ENCODE measurements at places on chromosomes 11 and 22.

GRCh38 chr11:2868506-2869133 is 17.0 kb downstream of the CDKN1C start:
- no peak for DNase-seq

- no peak for DNase-seq
Measured at GRCh38 chr22:30486661-30487115, 14.9 kb upstream of the SEC14L3 start.

GRCh38 chr11:130553306-130553705 is 104.9 kb downstream of the ADAMTS15 start:
- DNase-seq: no peak

GRCh38 chr22:40452730-40453487 is 82.5 kb downstream of the SGSM3 start:
- no peak for DNase-seq

- peak; percentile 81 for DNase-seq
Measured at GRCh38 chr11:63768237-63769041, at the start of gene ZFTA. Gene ZFTA (minus strand): TSS chr11:63768775. CDS start chr11:63768622, 153 bp downstream.

DNA sequence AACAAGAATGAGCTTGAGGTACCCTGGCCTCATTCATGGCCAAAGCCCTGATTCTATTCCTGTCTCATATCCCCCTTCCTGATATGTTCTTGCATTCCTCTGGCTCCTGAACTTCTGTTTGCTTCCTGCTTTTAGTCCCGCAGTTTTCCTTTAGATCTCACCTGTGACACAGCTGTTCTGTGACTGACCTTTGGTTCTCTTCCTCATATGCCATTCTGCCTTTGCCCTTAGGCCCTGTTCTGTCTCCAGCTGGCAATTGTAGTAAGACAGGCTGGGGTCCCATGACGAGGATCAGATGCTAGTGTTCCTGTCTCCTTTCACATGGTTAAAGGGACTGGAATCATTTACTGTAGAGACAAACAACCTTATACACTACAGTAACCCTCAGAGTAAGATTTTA is 59.0 kb upstream of the PDE3B start:
- DNase-seq: peak; percentile 35

- DNase-seq: no peak
Measured at GRCh38 chr22:31160328-31160978, 471 bp downstream of the RNF185 start.

GRCh38 chr11:4093519-4094347 is 866 bp upstream of the RRM1 start:
- DNase-seq: no peak

DNA sequence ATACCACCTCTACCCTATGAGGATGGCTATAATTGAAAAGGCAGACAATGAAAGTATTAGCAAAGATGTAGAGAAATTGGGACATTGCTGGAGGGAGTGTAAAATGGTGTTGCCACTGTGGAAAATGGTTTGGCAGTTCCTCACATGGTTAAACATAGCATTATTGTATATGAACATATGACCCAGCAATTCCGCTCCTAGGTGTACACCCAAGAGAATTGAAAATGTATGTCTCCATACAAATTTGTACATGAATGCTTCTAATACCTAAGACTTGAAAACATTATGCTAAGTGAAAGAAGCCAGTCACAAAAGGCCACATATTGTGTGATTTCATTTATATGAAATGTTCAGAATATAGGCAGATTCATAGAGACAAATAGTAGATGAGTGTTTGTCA is 10.0 kb downstream of the SLCO2B1 start:
- DNase-seq: no peak

DNA sequence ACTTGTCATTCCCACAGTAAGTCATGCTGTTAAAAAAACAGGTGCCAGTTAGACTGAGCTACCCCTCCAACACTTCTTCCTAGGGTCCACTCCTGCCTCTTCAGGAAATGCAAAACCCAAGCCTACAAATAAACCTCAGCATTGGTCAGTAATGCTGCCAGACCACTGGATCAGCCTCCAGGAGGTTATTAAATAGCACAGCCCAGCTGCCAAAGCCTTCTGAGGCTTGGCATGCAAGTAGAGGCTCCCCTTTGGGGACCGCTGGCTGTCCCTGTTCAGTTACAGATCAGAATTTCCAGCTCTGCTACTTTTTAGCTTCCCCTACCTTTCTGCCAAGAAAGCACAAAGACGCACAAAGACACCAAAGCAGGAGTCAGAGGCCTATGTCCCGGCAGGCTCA is 33.3 kb downstream of the ABTB2 start:
- no peak for DNase-seq

GRCh38 chr11:109512680-109513079 is 90.7 kb downstream of the C11orf87 start:
- no peak for DNase-seq

GRCh38 chr22:46678785-46679700 is 58.9 kb downstream of the GRAMD4 start:
- DNase-seq: no peak

GRCh38 chr11:134642206-134642605 is 230.2 kb upstream of the B3GAT1 start:
- no peak for DNase-seq

GRCh38 chr11:6992026-6992425 is 28.1 kb downstream of the ZNF214 start:
- DNase-seq: no peak

GRCh38 chr11:87604350-87604749 is 566.6 kb downstream of the TMEM135 start:
- DNase-seq: no peak

GRCh38 chr11:20443596-20443995 is 56.1 kb downstream of the PRMT3 start:
- DNase-seq: no peak

DNA sequence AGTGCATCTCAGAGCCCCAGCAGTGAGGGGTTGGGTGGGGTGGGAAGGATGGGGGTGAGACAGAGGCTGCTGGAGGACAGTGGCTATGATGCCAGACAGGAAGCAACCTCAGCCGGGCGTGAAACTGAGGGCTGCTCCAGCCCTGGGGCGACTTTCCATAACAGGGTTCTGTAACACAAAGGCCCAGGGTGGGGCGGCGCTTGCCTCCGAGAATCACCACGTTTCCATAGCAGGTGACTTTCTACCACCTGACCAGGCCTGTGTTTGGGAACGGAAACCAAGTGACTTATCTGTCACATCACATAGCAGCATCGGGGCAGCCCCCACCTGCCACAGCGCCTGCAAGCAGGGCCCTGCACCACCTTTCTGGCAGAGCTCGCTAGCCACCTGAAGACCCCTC is 85.8 kb downstream of the TRMU start:
- DNase-seq: no peak

GRCh38 chr22:38176170-38176741 is 5.4 kb downstream of the PLA2G6 start:
- no peak for DNase-seq

DNA sequence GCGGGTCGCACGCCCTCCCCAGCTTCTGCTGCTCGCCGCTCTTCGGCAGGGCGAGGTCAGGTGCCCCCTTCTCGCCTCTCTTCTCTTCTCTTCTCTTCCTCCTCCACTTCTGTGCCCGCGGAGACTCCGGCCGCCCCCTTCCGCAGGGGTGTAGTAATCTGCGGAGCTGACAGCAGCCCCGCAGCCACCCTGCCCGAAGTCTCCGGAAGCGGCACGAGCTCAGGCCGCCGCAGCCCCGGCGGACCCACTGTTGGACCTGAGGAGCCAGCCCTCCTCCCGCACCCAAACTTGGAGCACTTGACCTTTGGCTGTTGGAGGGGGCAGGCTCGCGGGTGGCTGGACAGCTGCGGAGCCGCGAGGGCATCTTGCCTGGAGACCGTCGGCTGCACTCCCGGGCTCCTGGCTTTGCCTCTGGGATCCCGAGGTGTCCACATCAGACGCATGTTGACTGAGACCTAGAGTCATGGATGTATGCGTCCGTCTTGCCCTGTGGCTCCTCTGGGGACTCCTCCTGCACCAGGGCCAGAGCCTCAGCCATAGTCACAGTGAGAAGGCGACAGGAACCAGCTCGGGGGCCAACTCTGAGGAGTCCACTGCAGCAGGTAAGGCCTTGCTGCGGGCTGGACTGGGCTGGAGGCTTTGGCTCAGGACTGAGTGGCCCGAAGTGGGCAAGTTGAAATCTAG is 486 bp downstream of the STIM1 start:
- DNase-seq: peak; percentile 36

- DNase-seq: no peak
Measured at GRCh38 chr11:2249189-2249916, 21.0 kb downstream of the ASCL2 start.

DNA sequence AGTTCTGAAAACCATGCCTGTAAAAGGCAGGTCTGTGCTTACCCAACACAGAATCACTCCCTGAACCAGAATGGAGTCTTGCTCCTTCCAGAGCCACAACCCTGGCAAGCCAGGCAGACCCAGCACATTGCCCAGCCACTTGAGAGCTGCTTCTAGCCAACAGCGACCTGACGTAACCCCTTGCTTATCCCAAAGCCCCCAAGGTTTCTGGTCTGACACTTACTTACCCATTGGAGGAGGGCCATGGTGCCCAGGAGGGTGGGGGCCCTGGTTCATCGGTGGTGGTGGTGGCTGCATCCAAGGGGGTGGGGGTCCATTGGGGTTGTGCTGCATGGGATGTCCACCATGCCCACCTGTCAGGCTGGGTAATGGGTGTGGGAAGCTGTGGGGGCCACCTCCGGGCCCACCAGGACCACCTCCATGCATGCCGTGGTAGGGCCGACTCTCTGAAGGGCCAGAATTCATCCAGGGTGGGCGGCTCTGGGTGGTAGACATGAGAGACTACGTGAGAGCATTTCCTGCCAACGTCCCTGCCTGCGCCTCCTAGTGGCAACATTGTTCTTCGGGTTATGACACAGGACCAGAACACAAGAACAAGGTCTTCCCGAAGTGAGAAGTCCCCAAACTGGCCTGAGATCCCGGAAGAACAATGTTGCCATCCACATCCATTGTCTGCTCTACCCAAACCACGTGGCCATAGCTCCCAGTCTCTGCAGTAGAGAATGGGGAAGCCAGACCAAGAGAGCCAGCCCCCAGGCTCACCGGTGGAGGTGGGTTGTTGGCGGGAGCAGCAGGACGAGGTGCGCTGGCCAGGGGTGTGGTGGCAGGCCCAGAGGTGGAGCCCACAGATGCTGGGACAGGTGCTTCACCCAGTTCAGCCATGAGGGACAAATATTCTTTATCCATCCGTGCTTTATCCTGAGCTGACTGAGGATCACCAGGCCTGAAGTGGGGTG is 7.8 kb upstream of the PYGM start:
- no peak for DNase-seq

- DNase-seq: no peak
Measured at GRCh38 chr11:27204529-27204928, 158.5 kb downstream of the CCDC34 start.

GRCh38 chr11:85697747-85698146 is 11.8 kb upstream of the CCDC89 start:
- no peak for DNase-seq

- DNase-seq: no peak
Measured at GRCh38 chr11:68200639-68201038, 12.5 kb downstream of the KMT5B start.

DNA sequence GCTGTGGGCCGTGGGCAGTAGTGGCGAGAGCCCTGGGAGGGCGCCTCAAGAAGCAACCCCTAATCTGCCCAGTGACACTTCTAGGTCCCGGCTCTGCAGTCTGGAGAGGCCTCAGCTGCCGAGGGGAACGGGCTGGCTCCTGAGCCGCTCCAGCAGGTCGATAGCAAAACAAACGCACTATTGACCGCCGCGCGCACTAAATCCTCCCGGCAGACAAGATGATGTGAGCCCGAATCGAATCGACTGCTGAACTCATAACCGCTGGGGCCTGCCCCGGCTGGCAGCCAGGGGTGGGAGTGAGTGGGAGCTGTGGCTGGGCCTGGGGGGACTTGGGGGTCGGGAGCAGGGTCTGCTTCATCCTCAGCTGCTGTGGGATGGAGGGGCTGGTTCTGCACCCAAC is 36.1 kb downstream of the FLRT1 start:
- no peak for DNase-seq

GRCh38 chr11:97516688-97517087 is 1126.9 kb downstream of the JRKL start:
- DNase-seq: no peak

DNA sequence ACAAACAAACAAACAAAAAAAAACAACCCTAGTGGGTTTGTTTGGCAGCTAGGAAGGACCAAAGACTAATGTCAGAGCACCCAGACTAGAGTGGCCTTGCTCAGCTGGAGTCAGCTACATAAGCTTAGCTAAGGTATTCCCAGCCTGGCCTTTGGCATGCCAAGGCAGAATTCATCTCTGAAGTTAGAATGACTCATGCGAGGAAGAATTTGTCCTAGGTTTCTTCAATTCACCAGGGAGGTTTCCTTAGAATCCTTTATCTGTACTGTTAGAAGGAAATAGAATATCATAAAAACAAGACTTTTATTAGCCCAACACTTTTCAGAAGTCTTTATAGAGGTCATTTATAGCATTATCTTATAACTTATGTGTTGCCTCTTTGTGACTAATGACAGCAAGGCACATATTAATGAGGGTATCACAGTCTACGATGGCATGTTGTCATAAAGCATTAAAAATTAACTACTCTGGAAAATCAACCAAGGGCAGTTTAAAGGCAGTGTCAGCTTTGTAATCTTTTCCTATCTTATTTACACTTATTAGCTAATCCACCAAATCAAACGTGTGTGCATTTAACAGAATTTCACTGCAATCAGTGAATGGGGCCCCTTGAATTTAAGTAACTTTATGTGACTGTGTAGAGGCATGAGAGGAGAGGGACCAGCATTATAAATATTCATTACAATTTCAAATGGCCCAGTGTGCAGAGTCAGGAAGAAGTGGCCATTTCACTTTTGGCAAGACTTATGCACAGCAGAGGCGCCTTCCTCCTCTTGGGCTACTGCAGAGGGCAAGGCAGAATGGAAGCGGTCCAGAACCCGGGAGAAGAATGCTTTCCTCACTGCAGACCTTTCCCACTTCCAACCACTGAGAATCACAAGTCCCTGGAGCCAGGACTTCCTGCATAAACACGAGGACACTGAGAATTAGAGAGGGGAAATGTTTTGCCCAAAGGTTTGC is 36.3 kb downstream of the SLC5A1 start:
- DNase-seq: no peak

GRCh38 chr11:68677432-68677831 is 6.9 kb upstream of the GAL start:
- DNase-seq: no peak

GRCh38 chr11:79918846-79919245 is 478.0 kb upstream of the TENM4 start:
- no peak for DNase-seq

GRCh38 chr11:79209540-79210266 is 231.1 kb downstream of the TENM4 start:
- no peak for DNase-seq

DNA sequence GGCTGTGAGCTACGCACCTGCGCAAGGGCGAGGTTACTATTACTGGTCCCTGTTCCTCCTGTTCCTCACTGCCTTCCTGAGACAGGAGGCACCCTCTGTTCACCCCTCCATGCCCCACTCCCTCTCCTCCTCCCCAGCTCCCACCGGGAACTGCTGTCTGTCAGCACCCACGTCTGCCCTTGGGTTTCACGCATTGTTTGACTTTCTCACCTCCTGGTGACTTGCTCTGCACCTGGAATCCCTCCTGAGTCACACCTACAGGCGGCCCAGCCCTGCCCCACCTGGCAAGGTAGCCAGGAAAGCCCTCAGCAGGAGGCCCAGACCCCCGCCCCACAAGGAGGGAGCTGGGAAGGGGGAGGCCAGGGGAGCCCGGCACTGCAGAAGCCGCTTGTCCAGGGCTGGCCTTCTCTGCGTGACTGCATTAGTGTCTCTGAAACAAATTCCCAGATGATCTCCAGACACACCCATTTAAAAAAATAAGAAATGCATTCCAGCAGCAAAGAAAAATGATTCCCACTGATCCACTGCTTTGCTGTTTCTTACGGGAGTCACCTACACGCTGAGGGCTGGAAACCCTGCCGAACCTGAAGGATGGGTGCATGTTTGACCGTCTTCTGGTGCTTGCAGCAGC is 86.4 kb downstream of the CELSR1 start:
- no peak for DNase-seq

GRCh38 chr11:102620818-102621561 is 4.1 kb downstream of the MMP20 start:
- no peak for DNase-seq
